ENCODE measurements at places on chromosomes 3 and 15.

- no peak for DNase-seq
Measured at GRCh38 chr15:58336161-58336560, 95.6 kb upstream of the LIPC start.

GRCh38 chr3:78519281-78519680 lies 1248.5 kb downstream of the ROBO1 start:
- no peak for DNase-seq

GRCh38 chr15:77414789-77415442 lies 5.0 kb downstream of the PEAK1 start:
- no peak for DNase-seq

GRCh38 chr3:59867185-59868002 lies 817.6 kb upstream of the CFAP20DC start:
- DNase-seq, result no peak

GRCh38 chr15:50046159-50046558 lies 72.9 kb downstream of the ATP8B4 start:
- no peak for DNase-seq

DNA sequence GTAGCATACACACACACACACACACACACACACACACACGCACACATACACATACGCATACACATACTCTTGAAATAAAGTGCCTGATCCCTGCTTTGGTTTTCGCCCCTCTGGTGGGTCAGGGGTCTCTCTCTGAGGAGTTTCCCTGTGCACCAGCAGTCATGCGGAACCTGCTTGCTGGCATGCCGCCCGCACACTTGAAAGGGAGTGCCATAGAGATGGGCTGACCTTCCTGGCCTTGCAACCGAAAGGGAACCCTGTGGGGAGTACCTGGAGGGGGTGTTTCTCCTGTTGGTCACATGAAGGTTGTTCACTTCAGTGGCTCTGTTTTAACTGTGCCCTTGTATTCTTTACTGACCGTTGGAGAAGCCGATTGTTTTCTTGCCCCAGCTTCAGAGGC lies 752.3 kb downstream of the NR2F2 start:
- no peak for DNase-seq
